Stimulated activated CD4-positive, alpha-beta T cell treated with anti-CD3 and anti-CD28 coated beads, Interleukin-4, amount 100 ng/mL, for 1 hour (primary cell): ENCODE measurements at places on chromosomes 2 and 18.

GRCh38 chr2:33302348-33302747 is 174.1 kb upstream of the RASGRP3 start:
- DNase-seq = no peak

GRCh38 chr2:141560723-141561122 is 570.1 kb downstream of the LRP1B start:
- no peak for DNase-seq

- peak; percentile 83 for DNase-seq
Observed at GRCh38 chr2:96163768-96164429, 18.7 kb upstream of the DUSP2 start.

DNA sequence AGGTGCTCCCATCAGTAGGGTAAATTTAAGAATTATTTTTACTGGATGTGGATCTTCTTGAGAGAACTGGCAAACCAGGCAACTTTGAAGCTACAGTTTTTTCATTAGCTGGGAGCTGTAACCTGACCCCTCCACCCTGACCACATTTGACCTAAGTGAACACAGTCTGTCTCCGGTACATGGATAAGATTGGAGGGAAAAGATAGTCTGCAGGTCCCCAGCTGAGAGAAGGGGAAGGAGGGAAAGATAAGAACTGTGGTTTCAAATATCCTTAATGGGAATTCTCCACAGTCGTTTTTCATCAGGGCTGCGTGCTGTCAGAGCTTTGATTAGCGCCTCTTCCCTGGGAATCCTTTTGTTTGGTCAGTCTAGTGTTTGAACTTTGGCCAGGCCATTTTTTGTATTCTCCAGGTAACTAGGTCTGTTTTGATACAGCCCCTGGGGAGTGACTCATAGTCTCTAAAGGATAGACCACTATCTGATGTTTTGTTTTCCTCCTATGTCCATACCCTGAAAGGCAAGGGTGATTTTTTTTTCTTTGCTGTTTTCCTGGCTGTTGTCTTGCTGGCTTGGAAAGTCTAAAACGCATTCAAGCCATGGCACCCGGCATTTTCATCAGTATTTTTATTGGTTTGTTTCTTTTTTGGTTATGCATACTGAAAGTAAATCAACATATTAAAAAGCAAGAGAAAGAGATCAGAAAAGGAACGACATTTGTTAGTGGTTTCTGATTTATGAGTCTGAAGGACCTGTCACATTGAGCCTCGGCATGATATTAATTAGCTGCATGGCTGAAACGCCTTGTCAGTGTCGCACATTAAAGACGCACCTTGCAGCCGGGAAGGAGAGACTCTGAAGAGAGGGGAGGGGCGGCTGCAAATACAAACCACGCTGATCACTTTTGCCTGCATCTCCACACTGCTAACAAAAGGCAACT is 183.4 kb upstream of the FN1 start:
- DNase-seq = no peak

GRCh38 chr2:96209011-96209728 is 543 bp upstream of the STARD7 start:
- no peak for DNase-seq

DNA sequence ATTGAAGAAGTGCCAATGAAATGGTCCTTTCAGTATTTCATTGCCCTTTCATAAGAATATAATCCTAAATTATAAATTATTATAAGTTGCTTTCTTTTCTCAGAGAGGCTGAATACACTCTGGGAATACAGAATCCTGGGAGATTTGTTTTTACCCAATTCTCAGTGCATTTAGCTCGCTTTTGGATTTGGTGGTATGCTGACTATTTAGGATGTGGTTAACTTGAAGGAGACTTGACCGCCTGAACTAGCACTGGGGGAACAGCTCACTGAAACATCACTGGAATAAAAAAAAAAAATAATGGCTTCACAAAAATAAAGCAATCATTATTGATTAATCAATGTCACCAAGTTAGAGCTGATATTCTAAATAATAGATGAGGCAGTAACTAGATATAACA is 10.2 kb downstream of the TNFAIP6 start:
- no peak for DNase-seq

GRCh38 chr2:15799432-15799827 is 140.9 kb upstream of the MYCN start:
- no peak for DNase-seq

DNA sequence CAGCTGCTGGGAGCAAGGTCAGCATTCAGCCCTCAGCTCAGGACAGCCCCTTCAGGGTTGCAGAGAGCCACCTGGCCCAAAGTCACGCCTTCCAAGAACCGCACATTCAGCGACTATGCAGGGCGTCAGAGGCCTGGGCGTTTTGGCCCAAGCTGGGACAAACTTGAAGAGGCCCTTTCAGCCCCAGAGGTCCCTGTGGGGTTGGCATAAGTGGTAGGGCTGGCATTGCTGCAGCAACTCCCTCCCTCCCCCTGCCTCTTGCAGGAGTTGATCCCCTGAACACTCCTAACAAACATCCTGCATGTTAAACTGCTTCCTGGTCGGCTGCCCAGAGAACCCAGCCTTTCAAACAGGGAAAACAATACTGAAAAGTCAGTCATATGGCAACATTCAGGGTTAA is 192.9 kb upstream of the SMAD2 start:
- DNase-seq = no peak

- DNase-seq = no peak
Observed at GRCh38 chr2:67186871-67187270, 210.3 kb upstream of the ETAA1 start.

DNA sequence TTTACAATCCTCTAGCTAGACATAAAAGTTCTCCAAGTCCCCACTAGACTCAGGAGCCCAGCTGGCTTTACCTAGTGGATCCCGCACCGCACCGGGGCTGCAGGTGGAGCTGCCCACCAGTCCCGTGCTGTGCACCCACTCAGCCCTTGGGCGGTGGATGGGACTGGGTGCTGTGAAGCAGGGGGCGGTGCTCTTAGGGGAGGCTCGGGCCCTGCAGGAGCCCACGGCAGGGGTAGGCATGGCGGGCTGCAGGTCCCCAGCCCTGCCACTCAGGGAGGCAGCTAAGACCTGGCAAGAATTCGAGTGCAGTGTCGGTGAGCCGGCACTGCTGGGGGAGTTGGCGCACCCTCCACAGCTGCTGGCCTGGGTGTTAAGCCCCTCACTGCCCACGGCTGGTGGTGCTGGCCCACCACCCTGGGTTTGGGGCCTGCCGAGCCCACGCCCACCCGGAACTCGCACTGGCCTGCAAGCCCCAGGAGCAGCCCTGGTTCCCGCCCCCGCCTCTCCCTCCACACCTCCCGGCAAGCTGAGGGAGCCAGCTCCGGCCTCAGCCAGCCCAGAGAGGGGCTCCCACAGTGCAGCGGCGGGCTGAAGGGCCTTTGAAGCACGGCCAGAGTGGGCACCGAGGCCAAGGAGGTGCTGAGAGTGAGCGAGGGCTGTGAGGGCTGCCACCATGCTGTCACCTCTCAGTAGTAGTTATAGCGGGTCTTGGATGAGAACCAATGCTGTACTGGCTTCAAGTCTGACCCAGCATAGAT is 255.2 kb downstream of the CDH7 start:
- no peak for DNase-seq

DNA sequence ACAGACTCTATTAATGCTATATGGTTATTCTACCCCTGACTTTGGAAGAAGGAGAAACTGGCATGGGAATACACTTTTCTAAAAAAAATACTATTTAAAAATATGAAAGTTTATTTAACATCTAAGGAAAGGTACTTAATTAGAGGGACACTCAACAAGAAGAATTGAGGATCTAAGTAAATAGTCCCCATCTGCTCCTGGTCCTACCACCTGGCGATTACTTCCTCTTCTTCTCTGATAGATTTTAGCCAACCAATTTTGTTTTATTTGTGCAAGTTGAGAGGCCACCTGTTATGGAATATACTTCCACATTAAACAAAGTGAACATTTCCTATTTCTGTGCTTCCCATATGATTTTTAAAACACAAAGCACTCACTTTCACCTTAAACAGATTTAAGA is 111.7 kb downstream of the BCL2 start:
- DNase-seq = no peak

DNA sequence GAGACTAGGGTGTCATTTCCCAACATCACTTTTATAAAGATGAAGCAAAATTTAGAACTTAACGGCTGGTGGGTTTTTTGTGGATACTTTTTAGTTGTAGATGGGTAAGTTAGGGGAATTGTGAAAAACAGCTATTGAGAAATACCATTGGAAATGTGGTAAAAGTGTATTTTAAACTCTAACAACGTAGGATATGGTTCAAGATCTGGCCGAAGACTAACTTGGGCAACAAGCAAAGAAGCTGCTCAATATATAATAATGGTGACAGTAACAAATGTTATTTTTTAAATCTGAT is 1.6 kb downstream of the DNAH7 start:
- no peak for DNase-seq

DNA sequence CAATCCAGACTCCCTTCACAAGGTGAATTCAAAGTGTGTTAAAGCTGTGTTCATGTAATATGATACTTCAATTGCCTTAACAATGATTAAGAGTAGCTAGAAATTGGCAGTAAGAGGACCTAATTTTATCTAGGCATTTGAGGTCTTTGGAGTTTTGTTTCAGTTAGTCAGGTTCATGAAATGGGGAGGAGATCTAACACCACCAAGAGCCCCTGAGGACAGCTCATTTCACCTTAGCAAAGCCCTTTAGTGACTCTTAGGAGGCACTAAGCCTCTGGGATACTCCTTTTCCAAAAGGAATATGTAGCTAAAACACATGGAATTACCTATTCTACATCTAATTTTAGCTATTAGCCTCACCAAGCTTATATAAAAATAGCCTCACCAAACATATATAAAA is 716.5 kb upstream of the RAB6C start:
- DNase-seq = no peak

DNA sequence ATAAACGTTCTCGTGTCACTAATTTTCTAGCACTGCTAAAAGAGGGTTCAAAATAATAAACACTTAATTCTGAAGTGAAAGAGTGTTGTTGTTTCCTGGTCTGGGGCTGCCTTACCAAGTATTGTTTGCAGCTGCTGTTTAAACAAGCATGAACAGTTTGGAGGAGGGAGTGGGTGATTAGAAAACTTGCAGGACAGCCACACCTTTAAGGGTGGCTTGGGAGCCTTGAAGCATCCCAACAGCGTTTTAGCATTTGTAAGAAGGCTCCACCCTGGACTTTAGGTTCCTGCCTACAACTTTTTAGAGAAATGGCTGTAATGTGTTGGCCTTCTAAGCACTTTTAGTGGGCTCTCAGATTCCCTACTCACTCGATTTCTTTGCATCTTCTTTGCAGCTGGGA is 371.6 kb downstream of the TGIF1 start:
- DNase-seq = no peak

GRCh38 chr2:177326005-177326404 is 61.5 kb upstream of the NFE2L2 start:
- no peak for DNase-seq

GRCh38 chr2:16148632-16149348 is 208.4 kb downstream of the MYCN start:
- no peak for DNase-seq

GRCh38 chr18:73842795-73843394 is 304.7 kb downstream of the FBXO15 start:
- peak; percentile 49 for DNase-seq

- DNase-seq = no peak
Observed at GRCh38 chr18:622289-622688, 25.5 kb downstream of the CLUL1 start.

GRCh38 chr2:95383635-95384027 is 18.9 kb upstream of the FAHD2A start:
- no peak for DNase-seq

DNA sequence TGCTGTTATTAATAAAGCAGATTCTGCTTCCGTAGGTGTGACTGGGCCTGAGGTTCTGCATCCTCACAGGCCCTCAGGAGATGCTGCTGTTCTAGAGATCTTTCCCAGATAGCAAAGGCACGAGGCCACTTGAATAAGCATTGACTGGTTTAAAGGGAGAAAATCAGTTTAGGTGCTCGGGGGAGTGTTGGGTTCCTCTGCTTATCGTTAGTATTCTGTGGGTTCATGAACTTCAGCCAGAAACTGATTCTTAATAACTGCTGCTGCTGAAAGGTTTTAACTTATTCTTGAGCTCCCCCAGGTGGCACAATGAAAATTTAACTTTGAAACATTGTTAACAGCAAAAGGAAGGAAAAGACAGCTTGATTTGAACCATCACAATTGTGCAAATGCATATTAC is 56.9 kb downstream of the ITGA6 start:
- no peak for DNase-seq

DNA sequence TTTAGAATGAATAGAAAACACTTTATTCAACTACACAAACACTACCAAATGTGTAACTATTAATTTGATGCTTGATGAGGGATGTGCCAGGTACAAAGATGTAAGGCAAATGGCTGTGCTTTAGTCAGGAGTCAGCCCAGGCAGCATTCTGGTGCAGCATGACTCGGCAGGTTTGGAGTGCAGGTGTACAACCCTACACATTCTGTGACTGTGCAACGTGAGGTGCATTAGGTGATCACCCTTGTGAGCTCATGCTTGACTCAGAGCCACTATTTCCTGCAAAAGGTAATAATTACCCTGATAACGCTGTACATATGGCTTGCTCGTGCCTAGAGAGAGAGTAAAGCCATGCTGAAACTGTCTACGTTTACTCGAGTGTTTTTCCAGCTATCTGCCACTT is 288.7 kb upstream of the DSEL start:
- no peak for DNase-seq

GRCh38 chr2:239022437-239023260 is 174.8 kb downstream of the TWIST2 start:
- no peak for DNase-seq

DNA sequence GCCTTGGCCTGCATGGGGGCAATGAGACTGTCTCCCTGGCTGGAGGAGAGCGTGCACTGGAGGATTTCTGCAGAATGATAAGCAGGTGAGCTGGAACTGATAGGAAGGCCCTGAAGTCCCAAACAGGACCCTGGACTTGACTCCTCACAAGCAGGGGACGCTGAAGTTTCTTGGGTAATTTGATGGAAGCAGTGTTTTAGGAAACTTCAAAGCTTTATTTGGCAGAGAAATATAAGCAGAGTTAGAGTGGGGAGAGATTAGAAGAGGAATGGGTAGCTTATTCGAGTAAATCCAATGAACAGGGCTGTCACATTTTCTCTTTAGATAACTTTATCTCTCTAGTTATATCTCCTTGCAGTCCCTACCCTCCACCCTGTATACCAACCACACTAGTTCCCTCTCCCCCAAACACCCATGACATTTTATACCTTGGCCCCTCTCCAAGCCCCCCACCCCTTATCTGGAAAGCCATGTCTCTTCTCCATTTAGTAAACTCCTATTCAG is 73.6 kb upstream of the IGFBP5 start:
- no peak for DNase-seq

- no peak for DNase-seq
Observed at GRCh38 chr2:151790689-151791088, 37.5 kb downstream of the ARL5A start.

- no peak for DNase-seq
Observed at GRCh38 chr2:67777836-67778429, 284.9 kb downstream of the C1D start.

- no peak for DNase-seq
Observed at GRCh38 chr2:224601923-224602322, 16.8 kb upstream of the CUL3 start.

DNA sequence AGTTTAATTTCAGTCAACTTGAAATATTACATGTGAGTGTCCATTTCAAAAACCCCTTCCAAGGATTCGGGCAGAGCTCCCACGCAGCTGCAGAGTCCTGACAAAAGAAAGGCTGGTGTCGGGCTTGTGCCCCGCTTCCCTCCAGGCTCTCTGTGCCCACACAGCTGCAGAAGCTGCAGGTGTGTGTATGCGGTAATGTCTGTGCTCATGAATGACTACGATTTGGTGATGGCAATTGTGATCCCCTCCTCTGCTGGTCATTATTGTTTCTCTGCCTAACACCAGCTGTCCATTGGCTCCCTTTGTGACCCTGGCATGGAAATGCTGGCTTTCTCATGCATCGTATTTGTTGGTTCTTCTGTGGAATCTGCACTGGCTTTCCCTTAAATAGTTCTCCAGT is 224.8 kb downstream of the NUP35 start:
- no peak for DNase-seq
